Heart right ventricle (tissue), 16 donors: ENCODE measurements at places on chromosomes 13 and 19. TPM values are rescaled to one million over a fixed set of nuclear protein-coding genes. Genes with fewer than 3 reads are reported as not detected.

DNA sequence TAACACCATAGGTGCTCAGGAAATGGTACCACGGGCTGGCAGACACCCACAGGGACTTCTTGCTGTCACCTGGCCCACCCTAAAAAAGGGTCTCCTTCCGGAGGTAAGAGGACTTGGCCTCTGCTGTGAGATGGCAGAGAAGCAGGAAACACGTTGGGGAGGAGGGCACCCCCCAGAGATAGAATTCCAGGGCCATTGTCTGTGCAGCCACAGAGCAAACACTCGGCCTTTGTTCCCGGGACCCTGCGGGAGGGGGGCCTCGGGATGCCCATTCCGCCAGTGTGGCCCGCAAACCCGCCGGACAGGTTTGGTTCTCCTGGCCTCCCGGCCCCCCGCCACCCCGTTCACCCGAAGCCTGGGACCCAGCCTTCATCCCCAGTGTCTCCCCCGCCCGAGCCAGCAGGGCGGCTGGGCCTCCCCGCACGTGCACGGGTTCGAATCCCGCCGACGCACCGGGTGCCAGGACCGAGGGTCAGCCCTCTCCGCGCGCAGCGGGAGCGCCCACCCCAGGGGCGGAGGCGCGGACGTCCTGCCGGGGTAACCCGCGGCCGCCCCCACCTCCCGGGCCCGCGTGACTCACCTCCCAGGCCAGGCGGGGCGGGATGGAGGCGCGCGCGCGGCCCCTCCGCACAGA is 714 bp downstream of the PLPP2 start:
- peaks cover 23% of the 10 kb centered on the region for H3K4me1 ChIP-seq
- peak overlapping the region; percentile 49 for H3K4me3 ChIP-seq
- H3K27ac ChIP-seq: peak overlapping the region; percentile 58
- no peaks in the 10 kb centered on the region for H3K36me3 ChIP-seq
- peaks cover 61% of the 10 kb centered on the region for H3K27me3 ChIP-seq
- no peak for DNase-seq

- peaks cover 24% of the 10 kb centered on the region for H3K27me3 ChIP-seq
- H3K4me3 ChIP-seq: no peak overlapping the region
- no peaks in the 10 kb centered on the region for H3K36me3 ChIP-seq
- H3K27ac ChIP-seq: no peak overlapping the region
- no peak for DNase-seq
Measured at GRCh38 chr19:11414544-11414943, 4.6 kb downstream of the RGL3 start.

DNA sequence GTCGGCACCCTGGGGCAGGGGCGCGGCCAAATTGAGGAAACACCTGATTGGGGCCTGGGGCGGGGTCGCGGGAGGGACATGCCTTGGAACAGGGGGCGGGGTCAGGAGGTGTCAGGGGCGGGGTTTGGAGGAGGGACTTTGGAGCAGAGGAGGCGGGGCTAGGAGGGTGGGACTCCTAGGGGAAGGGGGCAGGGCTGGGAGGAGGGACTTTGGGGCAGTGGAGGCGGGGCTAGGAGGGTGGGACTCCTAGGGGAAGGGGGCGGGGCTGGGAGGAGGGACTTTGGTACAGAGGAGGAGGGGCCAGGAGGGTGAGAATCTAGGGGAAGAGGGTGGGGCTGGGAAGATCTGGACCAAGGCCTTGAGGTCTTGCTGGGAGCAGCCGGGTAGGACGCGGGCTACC is 21.9 kb downstream of the GRIN2D start:
- H3K27ac ChIP-seq: no peak overlapping the region
- H3K4me3 ChIP-seq: peak overlapping the region; percentile 33
- H3K36me3 ChIP-seq: no peaks in the 10 kb centered on the region

- H3K27ac ChIP-seq: no peak overlapping the region
- H3K4me3 ChIP-seq: no peak overlapping the region
- H3K36me3 ChIP-seq: no peaks in the 10 kb centered on the region
- DNase-seq: no peak
- H3K4me1 ChIP-seq: peaks cover 6% of the 10 kb centered on the region
- no peaks in the 10 kb centered on the region for H3K27me3 ChIP-seq
Measured at GRCh38 chr13:26585136-26585535, 27.7 kb downstream of the WASF3 start.

GRCh38 chr13:109412283-109412901 is 374.0 kb downstream of the IRS2 start:
- H3K27me3 ChIP-seq: no peaks in the 10 kb centered on the region
- peak overlapping the region; percentile 28 for H3K4me3 ChIP-seq
- peak; percentile 57 for DNase-seq
- H3K27ac ChIP-seq: peak overlapping the region; percentile 61

The CD33 gene
- 5.0 TPM for polyA plus RNA-seq

GRCh38 chr13:52809310-52809769 is 39.1 kb downstream of the PCDH8 start:
- no peaks in the 10 kb centered on the region for H3K36me3 ChIP-seq
- peak; percentile 42 for DNase-seq
- peaks cover 9% of the 10 kb centered on the region for H3K4me1 ChIP-seq
- H3K27me3 ChIP-seq: no peaks in the 10 kb centered on the region
- H3K4me3 ChIP-seq: no peak overlapping the region

DNA sequence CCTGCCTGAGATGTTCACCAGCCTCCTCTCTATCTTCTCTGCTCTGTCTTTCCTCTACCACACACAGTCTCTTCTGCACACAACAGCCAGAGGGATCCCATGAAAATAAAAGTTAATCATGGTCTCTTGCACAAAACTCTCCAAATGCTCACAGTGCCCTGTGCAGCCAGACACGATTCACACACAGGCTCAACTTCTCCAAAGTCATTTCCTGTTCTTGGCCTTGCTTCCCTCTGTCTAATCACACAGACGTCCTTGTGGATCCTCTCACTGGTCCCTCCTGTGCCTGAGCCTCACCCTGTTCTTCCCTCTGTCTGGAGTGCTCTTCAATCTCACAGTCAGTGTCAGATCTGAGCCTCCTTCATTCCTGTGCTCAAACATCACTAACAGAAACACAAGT is 7.8 kb downstream of the SIGLEC12 start:
- no peak overlapping the region for H3K27ac ChIP-seq
- peaks cover 5% of the 10 kb centered on the region for H3K27me3 ChIP-seq
- no peak for DNase-seq
- no peak overlapping the region for H3K4me3 ChIP-seq

The ZNF506 gene
- 3.3 TPM for polyA plus RNA-seq
